ENCODE measurements at places on chromosomes 4 and X.

GRCh38 chr4:128648021-128648420, 161.5 kb upstream of the JADE1 start:
- DNase-seq, result no peak

DNA sequence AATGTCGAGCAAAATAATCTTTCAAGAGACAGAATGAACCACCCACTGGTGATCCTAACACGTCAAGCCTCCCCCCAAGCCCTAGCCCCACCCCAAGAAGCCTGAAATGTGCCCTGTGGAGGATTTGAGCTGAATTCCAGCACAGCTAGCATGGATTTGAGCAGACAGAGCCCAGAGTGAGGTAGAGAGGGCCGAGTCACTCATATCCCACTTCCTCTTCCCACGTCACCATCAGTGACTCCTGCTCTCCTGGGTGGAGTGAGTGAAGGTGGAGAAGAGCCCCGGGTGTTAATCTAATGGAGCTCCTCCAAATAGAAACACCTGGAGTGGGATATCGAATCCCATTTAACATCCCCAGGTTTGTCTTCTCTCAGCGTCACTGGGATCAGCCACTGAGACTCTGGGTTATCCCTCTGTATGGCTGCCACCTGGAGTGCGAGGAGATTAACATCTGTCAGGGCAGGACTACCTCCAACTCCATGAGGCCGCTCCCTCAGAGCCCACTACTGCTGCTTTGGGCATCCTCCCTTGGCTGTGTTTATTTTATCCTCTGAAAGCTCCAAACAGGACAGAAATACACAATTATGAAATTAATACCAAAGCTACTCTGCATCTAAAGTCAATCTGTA, 136.6 kb downstream of the NWD2 start:
- DNase-seq, result no peak

GRCh38 chrX:29561417-29561816, 653.9 kb upstream of the MAGEB2 start:
- DNase-seq, result no peak

- no peak for DNase-seq
These were observed 3.6 kb downstream of the NOCT start for GRCh38 chr4:139018971-139019758.

GRCh38 chrX:71160475-71160874, 15.8 kb downstream of the NLGN3 start:
- DNase-seq, result no peak

- no peak for DNase-seq
These were observed 16.3 kb downstream of the KLF8 start for GRCh38 chrX:56248492-56248891.

GRCh38 chr4:41358647-41359421, 102.1 kb downstream of the UCHL1 start:
- DNase-seq, result no peak

- DNase-seq, result no peak
These were observed 23.4 kb downstream of the TRMT10A start for GRCh38 chr4:99540277-99540939.

DNA sequence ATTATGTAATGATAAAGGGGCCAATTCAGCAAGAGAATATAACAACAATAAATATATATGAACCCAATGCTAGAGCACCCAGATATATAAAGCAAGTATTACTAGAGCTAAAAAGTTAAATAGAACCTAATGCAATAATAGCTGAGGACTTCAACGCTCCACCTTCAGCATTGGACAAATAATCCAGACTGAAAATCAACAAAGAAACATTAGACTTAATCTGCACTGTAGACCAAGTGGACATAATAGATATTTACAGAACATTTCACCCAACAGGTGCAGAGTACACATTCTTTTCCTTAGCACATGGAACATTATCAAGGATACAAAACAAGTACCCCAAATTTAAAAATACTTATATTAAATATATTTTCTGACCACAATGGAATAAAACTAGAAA, 24.3 kb downstream of the OTC start:
- no peak for DNase-seq

GRCh38 chr4:73875401-73875800, 6.2 kb downstream of the CXCL1 start:
- DNase-seq, result no peak

DNA sequence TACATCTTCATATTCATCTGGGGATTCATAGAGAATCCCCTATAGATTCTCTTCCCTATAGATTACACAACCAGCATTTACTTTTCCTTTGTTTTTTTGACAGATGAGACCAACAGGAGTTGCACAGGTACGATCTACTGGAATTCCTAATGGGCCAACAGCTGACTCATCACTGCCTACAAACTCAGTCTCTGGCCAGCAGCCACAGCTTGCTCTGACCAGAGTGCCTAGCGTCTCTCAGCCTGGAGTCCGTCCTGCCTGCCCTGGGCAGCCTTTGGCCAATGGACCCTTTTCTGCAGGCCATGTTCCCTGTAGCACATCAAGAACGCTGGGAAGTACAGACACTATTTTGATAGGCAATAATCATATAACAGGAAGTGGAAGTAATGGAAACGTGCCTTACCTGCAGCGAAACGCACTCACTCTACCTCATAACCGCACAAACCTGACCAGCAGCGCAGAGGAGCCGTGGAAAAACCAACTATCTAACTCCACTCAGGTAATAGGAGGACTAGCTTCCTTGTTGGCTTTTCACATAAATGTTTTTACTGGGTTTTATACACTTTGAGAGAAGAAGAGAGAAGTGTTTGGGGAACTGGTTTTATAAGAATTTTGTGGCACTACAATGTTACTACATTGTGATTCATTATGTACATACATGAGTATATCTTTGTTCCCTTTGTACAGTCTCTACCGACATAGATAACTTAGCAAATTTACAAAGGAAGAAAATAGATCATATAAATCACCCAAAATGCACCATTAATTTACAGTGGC, 137.2 kb downstream of the DIPK2B start:
- DNase-seq, result no peak

- no peak for DNase-seq
These were observed 28.9 kb downstream of the ZNF827 start for GRCh38 chr4:145909773-145910172.

- no peak for DNase-seq
These were observed 37.8 kb downstream of the LEF1 start for GRCh38 chr4:108130955-108131354.

GRCh38 chr4:108001540-108002135, 11.9 kb downstream of the HADH start:
- DNase-seq, result no peak

DNA sequence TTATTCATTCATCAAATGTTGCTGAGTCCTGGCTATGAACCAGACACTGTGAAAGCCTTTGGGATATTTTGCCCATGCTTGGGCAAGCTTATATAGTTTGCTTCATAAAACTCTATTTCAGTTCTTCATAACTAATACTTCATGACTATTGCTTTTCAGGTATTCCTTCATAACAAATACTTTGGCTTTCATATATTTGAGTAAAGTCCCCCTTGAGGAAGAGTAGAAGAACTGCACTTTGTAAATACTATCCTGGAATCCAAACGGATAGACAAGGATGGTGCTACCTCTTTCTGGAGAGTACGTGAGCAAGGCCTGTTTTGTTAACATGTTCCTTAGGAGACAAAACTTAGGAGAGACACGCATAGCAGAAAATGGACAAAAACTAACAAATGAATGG, 1.7 kb upstream of the AFP start:
- no peak for DNase-seq

DNA sequence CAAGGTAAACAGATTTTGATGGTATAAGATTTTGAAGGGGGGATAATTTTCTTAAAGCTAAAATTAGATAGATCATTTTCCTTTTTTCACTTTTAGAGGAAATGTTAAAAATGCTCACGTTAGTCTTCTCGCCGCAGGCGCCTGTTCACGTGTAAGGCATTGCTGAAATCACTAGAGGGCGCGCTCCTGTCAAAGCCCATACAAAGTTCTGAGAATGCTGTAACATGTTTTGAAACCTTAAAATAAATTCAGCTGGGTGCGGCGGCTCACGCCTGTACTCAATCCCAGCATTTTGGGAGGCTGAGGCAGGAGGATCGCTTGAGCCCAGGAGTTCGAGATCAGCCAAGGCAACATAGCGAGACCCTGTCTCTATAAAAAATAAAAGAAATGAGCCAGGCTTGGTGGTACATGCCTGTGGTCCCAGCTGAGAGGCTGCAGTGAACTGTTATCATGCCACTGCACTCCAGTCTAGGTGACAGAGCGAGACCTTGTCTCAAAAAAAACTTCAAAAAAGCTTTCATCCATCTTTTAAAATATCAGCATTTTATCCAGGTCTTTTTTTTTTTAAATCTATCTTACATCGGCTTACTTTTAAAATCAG, 138.0 kb downstream of the RBMX2 start:
- peak; percentile 7 for DNase-seq

DNA sequence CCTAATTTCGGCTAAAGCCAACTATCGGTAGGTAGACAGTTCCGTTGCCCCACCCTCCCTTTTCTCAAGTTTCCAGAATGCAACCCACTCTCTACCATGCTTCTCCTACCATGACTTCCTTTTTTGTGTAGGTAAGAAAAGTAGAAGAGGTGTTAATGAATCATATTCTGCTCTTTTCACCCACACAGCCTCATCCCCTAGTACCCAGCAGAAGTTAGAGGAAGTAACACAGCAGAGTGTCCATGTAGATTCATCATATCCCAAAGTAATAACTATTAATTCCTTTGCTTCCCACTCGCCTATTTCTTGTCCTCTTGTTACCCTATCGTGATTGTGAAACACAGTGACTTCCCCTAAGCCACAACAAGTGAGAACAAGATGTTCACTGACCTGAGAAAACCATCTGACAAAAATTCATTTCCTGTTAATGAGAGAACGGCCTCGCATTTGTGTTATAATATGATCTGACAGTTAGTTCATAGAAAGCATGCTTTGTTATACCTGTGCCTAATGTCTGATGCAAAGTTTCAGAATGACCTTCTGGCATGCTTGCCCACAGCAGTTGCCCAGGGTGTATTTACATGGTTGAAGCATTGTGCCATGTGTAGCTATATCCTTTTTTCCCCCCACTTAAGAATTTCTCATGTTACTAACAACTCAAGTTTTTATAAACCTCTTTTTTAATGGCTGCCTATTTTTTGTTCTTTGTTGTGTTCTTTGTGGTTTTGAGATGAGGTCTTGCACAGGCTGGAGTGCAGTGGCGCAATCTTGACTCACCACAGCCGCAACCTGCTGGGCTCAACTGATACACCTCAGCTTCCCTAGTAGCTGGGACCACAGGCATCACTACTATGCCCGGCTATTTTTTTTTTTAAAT, 185.6 kb downstream of the RAP1GDS1 start:
- no peak for DNase-seq

DNA sequence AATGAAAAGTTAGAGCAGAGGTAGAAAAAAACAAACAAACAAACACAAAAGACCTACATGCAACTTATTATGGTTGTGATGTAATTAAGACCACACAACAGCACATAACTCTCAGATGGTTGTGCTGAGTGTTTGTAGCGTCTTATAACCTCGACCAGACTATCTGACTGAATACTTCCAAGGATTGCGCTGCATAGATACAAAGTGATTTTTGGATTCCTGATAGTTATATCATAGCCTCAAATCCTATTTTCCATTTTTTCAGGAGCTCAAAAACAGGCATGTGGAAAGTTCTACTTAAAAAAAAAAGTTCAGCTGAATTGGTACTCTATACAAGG, 236.1 kb downstream of the SPRY1 start:
- no peak for DNase-seq

DNA sequence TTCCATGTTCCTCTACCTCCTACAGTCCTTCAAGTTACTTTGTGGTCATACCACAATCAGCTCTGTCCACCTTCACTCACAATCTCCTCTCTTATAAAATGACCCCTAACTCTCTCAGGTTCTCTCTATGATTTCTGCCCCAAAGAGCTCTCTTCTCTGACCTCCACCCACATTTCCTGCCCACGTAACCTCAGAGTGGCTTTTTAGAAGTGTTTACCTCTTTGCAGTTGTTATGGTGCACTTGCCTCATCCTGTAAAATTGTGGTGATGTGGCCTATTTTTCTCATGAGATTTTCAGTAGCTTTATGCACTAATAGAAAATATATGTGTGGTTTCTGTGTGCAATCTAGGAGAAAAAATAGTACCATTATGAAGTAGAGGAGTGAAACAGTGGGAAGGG, 215.8 kb downstream of the PACRGL start:
- no peak for DNase-seq

DNA sequence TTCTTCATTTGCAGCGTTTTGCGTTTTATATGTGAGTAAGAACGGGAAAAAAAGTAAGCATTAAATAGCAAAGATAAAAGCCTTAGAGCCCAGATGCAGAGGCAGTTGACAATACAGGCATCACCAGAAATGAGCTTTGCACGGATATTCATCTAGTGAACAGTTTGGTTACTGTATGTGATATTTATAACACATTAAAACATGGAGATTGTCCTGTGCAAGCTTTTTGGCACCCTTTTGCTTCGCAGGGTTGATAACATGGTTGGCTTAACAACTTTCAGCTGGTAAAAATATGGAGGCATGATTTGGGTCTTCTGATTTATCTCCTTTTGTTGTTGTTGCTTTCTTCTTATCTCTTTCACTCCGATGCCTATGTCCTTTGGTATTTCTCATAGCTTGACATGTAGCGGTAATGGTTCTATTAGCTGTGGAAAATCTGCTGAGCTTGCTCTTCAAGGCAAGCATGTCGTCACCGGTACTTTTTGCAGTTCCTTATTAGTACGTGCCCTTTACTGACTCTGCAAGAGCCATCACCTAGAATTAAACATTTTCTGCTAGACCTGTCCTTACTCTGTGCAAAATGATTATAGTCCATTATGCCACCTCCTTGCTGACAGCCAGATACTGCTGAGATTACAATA, 102.9 kb downstream of the PCDH7 start:
- DNase-seq, result no peak

DNA sequence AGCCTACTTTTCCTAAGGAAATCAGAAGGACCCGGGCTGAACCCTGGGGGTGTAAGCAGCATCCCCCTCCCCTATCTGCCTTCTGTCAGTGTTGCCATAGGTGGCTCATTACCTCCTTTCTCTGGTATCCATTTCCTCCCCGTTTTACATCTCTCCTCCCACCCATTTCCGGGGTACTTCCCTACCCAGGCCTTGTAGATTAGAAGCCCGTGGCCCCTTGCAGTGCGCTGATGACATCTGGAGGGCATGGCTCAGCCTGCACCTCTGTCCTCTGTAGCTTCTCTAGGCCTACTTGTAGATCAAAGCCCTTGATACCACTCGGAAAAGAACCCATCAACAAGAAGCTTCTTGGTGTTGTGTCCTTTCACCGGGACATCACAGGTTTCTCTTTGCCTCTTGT, 71.8 kb downstream of the NBDY start:
- DNase-seq, result no peak

- DNase-seq, result no peak
These were observed 149.7 kb downstream of the ANTXR2 start for GRCh38 chr4:79923281-79923680.

- no peak for DNase-seq
These were observed 4.3 kb downstream of the SEPSECS start for GRCh38 chr4:25155947-25156346.

- no peak for DNase-seq
These were observed 83.0 kb downstream of the TNIP2 start for GRCh38 chr4:2673157-2673556.

- DNase-seq, result no peak
These were observed 221.2 kb upstream of the MID1 start for GRCh38 chrX:10841579-10841978.
